ENCODE measurements at places on chromosomes 7 and 10.

- DNase-seq, result no peak
Observed at GRCh38 chr7:50908628-50909290, 126.1 kb upstream of the GRB10 start.

GRCh38 chr7:77244222-77244934 is 44.8 kb upstream of the FGL2 start:
- DNase-seq, result no peak

- DNase-seq, result no peak
Observed at GRCh38 chr10:120926611-120927010, 75.4 kb downstream of the WDR11 start.

DNA sequence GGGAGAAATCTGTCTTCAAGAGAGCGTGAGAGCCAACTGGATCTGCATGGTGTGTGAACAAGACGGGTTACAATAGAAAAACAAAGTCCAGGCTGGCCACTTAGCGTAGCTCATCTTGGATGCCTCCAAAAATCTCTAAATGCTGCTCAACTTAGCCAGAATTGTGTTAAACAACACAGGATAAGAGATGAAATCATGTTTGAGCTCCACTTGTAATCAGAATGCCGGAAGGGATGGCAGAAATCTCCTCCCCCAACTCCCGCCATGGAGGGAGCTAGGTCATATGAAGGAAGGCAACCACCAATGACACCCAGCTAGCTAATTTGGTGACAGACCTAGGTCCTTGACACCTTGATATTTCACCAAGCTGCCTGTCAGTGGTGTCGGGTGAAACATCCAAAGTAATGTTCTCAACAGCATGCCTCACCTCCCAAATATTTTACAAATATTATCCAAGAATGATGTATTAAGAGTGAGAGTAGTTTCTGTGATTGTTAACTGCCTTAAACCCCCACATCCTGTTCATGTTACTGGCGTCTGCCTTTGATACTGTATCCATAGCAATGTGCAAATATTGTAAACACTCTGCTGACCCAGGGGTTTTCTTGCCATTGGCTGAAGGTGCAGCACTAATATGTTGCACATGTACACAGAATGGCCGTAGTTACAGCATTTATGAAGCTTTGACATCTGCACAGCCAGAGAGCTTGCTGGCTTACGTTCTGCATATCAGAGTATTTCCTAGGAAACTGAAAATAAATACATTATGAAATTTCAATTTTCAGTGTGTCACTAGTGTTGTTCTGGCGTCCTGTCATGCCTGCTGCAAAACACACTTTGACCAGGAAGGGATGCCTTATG is 25.8 kb downstream of the TMEM254 start:
- peak; percentile 65 for DNase-seq

DNA sequence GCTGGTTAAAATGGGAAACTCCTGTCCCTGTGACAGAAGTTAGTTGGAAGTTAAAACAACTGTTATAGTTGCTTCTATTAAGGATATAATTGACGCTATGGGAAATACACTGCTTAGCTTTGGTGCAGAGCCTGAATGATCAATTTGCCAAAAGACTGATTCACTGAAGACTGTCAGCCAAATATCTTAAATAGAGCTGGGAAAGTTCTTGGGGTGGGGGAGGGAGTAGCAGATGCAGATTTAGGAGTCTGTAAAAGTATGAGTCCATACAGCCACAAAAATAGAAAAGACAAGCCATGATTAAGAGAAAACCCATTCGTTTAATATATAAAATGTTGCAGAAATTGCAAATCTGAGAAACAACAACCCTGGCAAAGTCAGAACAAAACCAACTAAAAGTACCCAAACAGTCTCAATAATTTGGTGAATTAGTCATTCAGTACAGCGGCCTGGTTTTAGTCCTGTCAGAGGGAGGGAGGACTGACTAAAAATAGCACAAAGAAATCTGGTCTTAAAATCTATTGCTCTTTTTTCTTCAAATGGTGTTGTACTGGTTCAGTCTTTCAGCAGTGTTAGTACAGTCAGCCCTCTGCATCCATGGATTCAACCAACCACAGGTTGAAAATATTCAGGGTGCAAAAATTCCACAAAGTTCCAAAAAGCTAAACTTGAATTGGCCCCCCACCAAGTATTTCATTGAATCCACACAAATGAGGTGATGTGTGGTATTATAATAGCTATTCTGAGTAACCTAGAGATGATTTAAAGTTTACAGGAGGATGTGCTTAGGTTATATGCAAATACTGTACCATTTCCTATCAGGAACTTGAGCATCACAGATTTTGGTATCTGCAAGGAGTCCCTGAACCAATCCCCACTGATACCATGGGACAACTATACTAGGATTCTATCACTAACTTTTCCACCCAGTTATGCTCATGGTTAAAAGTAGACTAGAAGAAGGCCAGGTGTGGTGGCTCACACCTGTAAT is 30.0 kb downstream of the STK17A start:
- DNase-seq, result peak; percentile 64

- DNase-seq, result no peak
Observed at GRCh38 chr7:6655636-6656385, 18.7 kb downstream of the ZNF316 start.

- DNase-seq, result no peak
Observed at GRCh38 chr10:118547282-118547681, 48.2 kb downstream of the PRLHR start.

DNA sequence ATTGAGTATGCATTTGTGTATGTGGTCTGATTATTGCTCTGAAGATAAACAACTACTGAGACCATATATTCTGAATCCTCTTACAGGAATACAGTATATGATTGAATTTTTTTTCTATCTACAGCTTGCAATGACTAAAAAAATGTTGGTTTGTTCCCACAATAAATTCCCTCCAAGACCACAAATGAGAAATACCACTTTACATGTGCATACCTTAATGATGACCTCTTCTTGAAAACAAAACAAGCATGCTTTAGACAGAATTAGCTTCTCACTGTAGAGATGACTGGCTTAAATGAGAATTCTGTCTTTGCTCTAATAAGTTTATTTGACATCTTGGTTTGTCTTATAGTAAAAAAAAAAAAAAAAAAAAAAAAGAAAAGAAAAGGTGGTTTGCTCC is 241.5 kb downstream of the PCDH15 start:
- DNase-seq, result no peak

- no peak for DNase-seq
Observed at GRCh38 chr10:108241166-108241565, 1076.7 kb upstream of the SORCS1 start.

GRCh38 chr10:112027731-112028280 is 155.8 kb downstream of the GPAM start:
- no peak for DNase-seq

DNA sequence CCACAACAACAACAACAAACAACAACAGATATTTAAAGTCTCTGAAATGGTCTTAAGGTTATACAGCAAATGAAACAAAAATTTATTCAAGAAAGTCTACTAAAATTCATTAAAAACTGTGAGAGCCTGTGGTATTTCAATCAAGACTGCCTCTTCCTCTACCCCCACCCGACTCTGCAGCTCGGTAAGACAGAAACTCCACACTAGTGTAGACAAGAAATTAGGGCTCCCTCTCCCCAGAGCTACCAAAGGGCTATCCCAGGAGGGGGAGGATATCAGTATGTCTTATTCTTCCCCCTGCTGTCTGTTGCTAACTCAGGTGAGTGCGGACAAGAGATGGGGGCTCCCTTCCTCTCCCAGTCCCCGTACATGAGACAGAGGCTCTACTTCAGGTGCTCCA is 71.0 kb upstream of the TMEM140 start:
- DNase-seq, result no peak

GRCh38 chr10:87095236-87095945 is 385 bp downstream of the SHLD2 start:
- peak; percentile 93 for DNase-seq

DNA sequence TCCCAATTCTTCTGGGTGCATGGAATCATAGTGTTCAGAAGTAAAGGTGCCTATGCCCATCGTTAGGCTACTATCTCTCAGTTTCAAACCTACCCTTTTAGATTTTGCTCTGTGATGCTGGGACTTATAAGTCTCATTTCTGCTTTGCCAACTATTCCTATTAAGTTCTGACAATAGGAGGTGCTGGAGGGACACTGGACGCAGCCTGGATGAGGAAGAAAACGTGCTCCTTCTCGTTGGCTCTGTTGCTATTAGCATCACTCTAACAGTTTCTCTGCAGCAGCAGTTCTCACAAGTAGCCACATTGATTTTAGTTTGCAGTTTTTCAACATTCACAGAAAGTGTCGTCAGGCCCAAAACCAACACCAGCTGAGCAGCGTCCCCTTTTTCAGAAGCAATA is 72.4 kb downstream of the ABCC2 start:
- DNase-seq, result peak; percentile 32

DNA sequence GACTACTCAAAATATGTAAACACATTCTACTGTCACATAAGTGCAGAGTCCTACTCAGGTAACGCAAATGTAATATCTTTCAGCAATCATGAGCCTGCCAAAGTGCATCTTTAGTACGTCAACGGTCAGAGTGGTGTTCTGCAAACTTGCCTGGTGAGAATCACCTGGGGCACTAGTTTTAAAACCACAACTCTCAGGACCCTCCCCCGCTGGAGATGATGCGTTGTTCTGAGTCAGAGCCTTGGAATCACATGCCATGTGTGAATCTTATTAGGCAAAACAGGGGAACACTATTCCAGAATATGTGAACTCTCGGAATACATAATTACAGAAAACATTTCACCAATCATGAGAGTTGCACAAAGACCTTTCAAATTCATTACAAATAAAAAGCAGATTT is 115.7 kb downstream of the TPK1 start:
- DNase-seq, result no peak

DNA sequence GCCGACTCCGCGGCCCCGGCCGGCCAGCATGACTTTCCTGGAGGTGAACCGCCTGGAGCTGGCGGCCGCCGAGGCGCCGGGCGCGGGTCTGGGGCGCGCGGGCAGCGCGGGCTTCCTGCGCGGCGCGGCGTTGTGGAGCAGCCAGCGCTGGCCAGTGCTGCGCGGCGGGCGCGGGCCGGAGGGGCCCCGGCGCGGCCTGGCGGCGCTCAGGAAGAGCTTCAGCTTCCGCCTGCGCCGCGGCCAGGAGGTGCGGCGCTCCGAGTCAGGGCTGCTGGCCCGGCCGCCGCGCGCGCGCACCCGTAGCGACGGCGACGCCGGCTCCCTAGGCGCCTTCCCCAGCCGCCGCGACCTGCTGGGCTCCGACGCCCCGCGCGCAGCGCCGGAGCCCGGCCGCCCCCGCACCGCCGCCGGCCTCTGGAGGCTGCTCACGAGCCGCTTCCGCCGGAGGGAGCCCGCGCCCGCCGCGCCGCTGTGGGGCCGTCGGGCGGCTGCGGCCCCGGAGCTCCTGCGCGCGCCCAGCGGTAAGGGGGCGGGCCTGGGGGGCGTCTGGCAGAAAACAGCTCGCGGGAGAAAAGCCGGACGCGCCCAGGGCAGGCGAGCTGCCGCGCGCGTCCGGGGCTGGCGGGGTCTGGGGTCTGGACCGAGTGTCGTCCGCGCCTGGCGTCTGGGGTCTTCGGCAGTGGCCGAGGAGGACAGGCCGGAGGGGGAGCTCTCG is 29.0 kb downstream of the AGAP3 start:
- peak; percentile 41 for DNase-seq

GRCh38 chr7:26583094-26583648 is 281.2 kb downstream of the SKAP2 start:
- DNase-seq, result no peak

DNA sequence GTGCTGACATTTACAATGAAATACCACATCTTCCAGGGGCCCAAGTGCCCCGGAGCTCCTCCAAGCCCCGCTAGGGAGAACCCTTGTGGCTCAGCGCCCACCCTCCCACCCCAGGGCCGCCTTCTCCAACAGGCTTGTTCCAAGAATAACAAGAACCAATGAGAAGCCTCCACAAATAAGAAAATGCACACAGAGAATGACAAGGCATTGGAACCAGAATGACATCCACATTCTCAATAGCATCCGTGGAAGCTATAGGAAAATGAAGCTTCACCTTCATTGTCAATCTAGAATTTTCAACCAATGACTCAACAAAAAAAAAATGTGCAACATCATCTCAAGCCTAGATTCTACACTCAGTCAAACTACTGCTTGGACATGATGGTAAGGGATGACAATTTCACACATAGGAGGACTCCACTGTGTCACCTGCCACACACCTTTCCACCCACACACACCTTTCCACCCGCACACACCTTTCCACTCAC is 50.4 kb upstream of the PPP2R2D start:
- no peak for DNase-seq

GRCh38 chr10:117615649-117616048 is 73.1 kb downstream of the EMX2 start:
- DNase-seq, result no peak

- peak; percentile 41 for DNase-seq
Observed at GRCh38 chr7:2643386-2644219, 11.8 kb downstream of the TTYH3 start.

DNA sequence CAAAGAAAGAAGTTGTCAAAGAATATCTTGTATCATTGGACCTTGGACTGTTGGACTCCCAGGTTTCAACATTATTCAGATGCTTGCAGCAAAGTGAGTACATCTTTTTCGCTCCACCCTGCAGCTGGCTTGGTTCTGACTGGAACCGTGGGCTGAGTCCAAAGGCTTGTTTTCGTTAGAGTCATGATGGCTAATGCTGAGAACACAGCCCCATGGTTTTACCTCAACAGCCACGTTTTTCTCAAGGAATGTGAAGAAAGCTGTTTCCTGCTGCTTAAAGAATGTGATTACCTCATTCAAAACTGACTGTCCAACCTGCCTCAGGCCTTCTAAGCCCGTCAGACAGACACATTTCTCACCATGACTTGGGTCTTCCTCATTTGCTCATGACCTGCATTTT is 69.5 kb downstream of the STEAP1B start:
- DNase-seq, result no peak

DNA sequence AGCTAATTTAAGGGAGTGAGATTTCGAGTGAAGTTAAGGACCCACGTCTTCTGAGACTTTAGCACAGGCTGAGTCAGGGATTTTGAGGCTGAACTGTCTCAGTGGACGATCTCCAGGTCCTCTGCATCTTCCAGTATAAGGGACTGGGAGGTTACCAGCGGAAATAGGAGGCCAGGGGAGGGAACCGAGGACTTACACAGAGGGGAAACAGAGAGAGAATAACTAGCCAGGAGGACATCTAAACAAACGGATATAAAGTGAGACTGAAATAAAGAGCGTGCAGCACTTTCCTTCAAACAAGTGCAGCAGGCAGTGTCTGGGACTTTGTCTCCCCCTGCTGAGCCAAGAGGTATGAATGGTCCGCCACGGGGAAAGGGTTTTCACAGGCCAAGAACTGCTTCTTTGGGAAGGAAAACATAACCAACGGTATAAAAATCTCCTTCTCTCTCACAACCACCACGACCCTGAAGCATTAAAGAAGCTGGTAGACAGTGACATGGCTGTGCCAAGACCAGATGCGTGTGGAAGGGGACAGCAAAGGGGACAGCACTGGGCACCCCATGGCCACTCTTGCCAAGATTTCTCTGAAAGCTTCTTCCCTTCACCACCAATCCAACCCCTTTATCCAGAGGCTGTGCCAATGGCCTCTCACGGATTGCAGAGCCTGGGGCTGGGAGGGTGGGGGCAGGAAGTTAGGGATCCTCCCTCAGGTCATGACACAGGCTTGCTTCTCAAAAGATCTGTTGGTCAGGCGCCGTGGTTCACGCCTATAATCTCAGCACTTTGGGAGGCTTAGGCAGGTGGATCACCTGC is 72.0 kb downstream of the SLC37A3 start:
- DNase-seq, result peak; percentile 51
